ENCODE measurements at places on chromosomes 4 and X.
A peak's percentile ranks its signal among the peaks of the same experiment; 100 is the strongest.

GRCh38 chr4:24226023-24226422, 336.2 kb upstream of the PPARGC1A start:
- no peak for DNase-seq

- DNase-seq = no peak
These were observed 164.0 kb upstream of the TRAM1L1 start for GRCh38 chr4:117249333-117249732.

GRCh38 chrX:39144323-39144722, 343.1 kb downstream of the MID1IP1 start:
- no peak for DNase-seq

- DNase-seq = no peak
These were observed at the start of gene TMPRSS11F for GRCh38 chr4:68129793-68130192. TMPRSS11F (minus strand) TSS chr4:68129869; CDS start chr4:68129820, 49 bp downstream.

- DNase-seq = no peak
These were observed 50.1 kb downstream of the NHS start for GRCh38 chrX:17425136-17425535.

DNA sequence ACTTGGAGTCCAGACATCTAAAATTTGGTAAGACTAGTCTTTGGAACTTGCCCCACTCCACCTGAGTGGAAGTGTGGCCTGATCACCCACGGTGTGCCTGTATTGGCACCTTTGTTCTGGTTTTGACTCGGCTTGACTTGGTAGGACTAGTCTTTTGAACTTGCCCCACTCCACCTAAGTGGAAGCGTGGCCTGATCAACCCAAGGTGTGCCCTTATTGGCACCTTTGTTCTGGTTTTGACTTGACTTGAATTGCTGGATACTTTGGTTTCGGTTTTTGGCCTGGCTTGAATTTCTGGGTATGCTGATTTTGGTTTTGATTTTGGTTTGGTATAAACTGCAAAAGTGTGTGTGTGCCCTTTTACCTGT, 44.7 kb upstream of the UGT2B7 start:
- no peak for DNase-seq

DNA sequence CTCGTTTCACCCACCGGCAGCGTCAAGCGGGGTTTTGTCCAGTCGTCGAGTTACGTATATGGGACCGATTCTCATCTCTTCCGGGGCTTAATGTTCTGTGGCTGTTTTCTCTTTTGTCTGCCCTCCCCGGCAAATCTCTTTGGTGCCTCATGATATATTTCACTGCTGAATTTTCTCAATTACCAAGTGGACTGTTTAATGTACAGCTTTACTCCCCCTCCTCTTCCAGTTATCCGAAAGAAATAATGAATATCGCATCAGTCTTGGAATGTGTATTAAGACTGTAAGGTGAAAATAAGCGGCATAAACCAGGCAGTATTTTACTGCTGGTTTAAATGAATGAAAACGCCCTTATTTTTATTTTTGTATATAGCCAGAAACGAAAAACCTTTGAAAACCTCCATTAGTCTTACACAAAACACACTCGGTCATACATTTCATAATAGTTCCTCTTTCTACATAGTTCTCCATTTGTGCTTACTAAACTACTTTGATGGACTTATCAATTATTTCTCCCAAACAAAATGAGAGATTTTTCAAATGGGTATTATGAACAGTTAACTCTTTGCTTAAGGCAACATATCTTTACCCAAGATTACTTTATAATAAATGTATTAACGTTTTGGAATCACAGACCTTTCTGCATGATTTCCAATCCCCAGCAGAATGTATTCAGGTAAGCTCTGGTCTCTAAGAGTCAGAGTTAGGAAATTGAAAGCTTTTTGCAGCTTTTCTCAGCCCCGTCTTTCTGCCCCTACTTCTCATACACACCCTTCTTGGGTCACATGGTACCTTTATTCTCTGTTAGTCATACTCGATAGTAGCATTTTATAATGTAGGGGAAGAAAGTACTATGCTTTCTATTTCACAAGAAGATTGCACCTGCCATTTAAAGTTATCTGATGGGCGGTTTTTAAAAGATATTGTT, 979 bp downstream of the RP2 start:
- DNase-seq = peak; percentile 3

DNA sequence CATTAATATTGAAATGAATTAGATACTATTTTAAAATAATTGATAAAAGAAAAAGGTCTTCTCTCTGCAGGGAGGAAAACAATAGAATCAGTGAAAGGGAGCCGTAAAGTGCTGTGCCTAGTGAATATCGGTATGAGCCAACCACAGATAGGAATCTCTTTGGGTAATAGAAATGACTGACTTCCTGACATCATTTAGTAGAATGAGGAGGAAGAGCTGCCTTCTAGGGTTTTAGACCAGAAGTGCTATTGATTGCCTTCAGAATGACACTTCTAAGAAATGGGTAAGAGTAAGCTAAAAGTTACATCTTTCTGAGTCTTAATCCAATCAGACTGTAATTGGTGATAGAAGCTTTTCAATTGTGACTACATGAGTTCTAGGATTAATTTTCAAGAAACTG, 134.0 kb upstream of the MAP9 start:
- no peak for DNase-seq

GRCh38 chr4:55553441-55554201, 6.9 kb upstream of the CLOCK start:
- no peak for DNase-seq

- DNase-seq = no peak
These were observed 80.0 kb upstream of the FGF13 start for GRCh38 chrX:138791551-138791950.

- no peak for DNase-seq
These were observed 67.2 kb upstream of the RASGEF1B start for GRCh38 chr4:81538716-81539427.

GRCh38 chr4:173934201-173934600, 349.3 kb downstream of the FBXO8 start:
- DNase-seq = no peak

- DNase-seq = no peak
These were observed 27.4 kb downstream of the HMGN5 start for GRCh38 chrX:81174286-81174685.

- DNase-seq = no peak
These were observed 50.4 kb downstream of the MID1 start for GRCh38 chrX:10569946-10570345.

DNA sequence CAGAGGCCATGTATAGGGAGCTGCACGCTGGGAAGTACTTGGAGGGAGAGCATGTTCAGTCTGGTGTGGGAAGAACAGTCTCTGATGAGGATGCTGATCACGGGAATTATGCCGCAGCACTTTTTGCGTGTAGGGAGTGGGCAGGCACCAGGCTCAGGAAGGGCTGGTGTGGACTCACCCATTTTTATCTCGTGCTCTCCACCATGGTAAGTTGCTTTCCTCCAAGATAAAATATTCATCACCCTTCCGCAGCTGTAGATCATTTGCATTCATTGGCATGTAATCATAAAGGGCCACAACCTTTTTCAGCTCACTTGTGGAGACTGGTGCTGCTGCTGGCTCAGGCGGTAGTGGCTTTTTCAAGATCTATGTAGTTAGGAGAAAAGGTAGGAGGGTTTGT, 11.8 kb upstream of the TIMM8A start:
- no peak for DNase-seq

DNA sequence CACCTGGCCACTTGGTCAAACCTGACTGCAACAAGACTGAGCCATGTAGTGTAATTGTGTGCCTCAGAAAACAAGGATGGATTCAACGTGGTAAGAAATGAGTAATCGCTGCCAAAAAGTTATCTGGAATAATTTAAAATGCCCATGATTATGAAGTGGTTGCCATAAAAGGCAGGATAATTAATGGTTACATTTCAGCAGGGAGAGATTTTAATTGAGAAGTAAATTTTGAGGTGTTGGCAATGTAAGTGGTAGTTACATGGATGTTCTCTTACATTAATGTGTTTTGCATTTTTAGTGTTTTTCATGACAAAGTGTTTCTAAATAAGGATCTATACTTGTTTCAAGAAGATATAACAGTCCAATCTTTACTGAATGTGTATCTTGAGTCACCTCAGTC, 15.7 kb downstream of the HAUS3 start:
- DNase-seq = no peak

GRCh38 chrX:133681421-133681820, 266.1 kb upstream of the GPC4 start:
- DNase-seq = no peak

- no peak for DNase-seq
These were observed 61.1 kb upstream of the RAB33B start for GRCh38 chr4:139392797-139393196.

DNA sequence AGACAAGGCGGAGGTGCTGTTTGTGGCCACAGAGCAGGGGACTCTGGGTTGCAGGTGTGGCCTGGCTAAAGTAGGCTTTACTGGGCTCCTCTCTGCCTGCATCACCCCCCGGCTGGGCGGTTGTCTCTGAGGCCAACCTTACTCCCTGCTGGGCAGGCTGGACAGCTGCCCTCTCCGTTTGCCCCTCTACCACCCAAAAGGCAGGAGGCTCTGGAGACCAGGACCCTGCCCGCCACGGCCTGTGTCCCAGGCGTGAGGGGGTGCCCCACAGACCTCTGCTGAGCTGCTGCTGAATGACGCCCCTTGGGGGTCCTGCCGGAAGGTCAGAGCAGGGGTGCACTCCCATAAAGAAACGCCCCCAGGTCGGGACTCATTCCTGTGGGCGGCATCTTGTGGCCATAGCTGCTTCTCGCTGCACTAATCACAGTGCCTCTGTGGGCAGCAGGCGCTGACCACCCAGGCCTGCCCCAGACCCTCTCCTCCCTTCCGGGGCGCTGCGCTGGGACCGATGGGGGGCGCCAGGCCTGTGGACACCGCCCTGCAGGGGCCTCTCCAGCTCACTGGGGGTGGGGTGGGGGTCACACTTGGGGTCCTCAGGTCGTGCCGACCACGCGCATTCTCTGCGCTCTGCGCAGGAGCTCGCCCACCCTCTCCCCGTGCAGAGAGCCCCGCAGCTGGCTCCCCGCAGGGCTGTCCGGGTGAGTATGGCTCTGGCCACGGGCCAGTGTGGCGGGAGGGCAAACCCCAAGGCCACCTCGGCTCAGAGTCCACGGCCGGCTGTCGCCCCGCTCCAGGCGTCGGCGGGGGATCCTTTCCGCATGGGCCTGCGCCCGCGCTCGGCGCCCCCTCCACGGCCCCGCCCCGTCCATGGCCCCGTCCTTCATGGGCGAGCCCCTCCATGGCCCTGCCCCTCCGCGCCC, 920 bp downstream of the HTT-AS start:
- DNase-seq = peak; percentile 6

DNA sequence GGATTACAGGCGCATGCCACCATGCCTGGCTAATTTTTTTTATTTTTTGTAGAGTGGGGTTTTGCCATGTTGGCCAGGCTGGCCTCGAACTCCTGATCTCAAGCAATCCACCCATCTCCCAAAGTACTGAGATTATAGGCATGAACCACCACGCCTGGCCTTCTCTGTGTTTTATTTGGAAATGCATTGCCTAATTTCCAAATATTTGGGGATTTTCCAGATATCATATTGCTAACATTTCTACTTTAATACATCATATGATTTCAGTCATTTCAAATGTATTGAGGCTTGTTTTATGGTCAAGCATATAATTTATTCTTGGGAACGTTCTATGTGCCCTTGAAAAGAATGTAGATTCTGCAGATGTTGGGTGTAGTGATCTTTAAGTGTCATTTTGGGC, 38.8 kb downstream of the FGF2 start:
- no peak for DNase-seq

All from activated T-helper 9 cell treated with anti-CD3 and anti-CD28 coated beads, Interleukin-2, amount 50 U/mL, for 16 hours (primary cell).